ENCODE measurements at places on chromosomes 16 and 17.

- DNase-seq = no peak
Measured at GRCh38 chr17:2017274-2017941, 7.7 kb downstream of the RTN4RL1 start.

DNA sequence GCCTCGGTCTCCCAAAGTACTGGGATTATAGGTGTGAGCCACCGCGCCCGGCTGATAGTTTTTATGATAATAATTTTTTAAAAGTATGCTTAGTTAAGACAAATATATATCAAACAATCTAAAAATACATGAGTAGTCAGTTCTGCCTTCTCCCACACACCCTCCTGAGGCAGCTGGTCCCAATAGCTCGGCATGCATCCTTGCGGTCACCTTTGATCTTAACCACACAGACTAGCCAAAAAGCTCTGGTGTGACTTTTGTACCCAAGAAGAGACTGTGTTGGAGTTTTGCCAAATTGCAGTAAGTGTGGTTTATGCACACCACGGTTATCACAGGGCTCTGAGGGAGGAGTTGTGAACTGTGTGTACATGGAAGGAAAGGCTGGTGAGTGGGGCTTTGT lies 25.6 kb downstream of the ATP6V0A1 start:
- DNase-seq = no peak

GRCh38 chr17:40348562-40349476 lies 15.7 kb downstream of the GJD3 start:
- no peak for DNase-seq

DNA sequence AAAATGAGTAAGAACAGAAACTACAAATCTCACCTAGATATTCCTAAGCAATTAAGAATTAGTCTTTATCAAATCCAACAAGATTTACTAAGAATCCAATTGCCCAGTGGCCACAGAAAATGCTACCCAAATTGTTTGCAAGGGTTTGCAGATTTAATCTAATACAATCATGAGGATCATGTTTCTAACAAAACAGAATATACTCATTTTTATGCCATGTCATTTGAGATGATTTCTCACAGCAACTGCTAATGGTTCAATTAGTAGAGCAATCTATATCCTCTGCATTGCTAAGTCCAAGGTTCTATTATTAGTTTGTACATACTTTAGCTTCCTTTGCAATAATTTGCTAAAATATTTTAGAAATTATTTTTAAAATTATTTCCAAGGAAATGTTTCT lies 41.2 kb downstream of the HELZ start:
- no peak for DNase-seq

DNA sequence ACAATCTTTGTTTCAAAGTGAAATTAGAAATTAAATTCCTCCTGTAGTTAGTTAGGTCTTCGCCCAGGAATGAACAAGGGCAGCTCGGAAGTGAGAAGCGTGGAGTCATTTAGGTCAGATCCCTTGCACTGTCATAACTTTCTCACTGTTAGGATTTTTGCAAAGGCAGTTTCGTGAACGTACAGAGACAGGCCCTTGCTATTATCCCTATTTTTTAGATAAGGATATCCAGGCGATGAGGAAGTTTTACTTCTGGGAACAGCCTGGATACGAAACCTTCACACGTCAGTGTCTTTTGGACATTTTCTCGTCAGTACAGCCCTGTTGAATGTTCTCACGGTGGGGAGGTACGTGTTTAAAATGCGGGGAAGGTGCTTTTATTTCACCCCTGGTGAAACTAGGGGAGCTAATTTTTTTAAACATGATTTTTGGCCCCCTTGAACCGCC lies 318 bp upstream of the RBL2 start:
- DNase-seq = no peak

GRCh38 chr16:30377812-30378235 lies 3.2 kb downstream of the MYL11 start:
- DNase-seq = no peak

DNA sequence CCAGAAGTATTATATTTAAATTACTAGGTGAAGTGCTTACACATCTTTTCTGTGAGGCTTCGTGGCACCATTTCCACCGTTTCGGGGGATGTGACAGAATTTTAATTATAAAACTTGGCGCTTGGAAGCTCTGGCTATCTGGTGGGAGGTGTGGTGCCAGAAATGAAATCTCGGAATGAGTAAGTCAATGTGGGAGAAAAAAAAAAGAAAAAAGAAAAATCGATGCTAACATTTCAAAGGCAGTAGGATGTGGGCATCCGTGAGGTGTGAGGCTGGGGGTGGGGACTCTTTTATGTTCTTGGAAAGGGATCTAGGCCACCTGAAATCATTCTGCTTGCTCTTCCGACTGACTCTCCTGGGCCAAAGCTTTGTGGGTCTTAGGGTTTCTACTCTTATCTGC lies 21.9 kb downstream of the CPPED1 start:
- no peak for DNase-seq

- no peak for DNase-seq
Measured at GRCh38 chr16:1818873-1819525, 7.6 kb downstream of the HAGH start.

- no peak for DNase-seq
Measured at GRCh38 chr17:6657633-6658287, 6.2 kb downstream of the C17orf100 start.

DNA sequence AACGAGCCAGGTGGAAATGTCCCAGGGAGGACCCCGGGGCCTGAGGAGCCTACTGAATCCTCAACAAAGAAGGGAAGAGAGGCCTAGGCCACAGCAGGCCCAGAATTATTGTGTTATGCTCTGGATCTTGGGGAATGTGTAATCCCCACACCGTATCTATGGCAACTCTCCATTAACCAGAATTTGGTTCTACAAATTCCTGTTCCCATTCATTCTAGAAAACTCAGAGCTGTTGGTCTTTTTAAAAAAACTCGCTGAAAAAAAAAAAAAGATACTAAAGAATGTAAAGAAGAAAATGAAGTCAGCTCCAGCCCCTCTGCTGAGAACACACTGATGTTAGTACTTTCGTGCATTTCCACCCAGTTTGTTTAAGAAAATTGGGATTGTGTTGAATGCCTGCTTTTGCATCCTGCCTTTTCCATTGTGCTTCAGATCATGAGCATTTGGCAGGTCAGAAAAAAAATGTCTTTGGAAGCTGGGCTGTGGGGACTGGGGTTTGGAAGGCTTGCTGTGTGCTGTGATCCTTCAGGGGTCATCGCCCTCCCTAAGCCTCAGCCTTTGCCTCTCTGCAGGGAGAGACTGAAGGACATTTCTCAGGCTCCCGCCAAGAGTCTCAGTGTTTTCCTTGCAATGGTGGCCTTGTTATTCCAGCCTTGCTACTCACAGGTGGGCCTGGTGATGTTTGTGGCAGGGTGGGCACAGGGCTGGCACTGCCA lies 69.5 kb downstream of the SREBF1 start:
- DNase-seq = no peak

Data from BJ (cell line).